ENCODE measurements at places on chromosomes 3 and 15.

- DNase-seq, result peak; percentile 59
These were observed 692 bp upstream of the C15orf39 start for GRCh38 chr15:75200765-75201615.

DNA sequence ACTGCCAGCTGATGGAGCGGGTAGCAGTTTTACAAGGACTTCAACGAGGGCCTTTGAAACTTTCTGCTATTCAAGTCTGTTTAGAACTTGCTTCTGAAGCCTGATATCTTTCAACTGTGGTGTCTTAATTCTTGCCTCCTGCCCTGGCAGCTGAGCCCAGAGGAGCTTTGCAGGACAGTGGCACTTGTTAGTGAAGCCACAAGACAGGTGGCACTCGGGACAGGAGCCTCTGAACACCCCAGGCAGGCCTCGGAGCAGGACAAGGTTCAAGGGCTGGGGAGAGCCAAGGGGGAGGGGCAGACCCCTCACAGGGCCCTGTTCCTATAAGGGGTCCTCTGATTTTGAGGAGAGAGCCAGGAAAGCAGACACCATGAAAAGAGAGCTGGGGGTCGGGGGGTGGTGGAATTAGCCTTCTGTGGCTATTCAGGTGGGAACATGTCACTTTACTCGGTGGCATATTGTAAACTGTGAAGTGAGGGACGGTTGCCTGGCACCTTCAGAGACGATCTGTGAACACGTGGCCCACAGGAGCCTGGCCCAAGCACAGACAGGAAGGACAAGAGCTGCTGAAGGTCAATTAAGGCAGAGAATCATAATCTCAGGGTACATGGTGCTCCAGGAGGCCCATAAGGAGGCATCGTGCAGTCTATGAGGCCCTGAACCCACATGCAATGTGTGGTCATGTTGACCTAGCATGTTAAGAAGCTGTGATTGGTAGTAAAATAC is 30.1 kb upstream of the KY start:
- no peak for DNase-seq

DNA sequence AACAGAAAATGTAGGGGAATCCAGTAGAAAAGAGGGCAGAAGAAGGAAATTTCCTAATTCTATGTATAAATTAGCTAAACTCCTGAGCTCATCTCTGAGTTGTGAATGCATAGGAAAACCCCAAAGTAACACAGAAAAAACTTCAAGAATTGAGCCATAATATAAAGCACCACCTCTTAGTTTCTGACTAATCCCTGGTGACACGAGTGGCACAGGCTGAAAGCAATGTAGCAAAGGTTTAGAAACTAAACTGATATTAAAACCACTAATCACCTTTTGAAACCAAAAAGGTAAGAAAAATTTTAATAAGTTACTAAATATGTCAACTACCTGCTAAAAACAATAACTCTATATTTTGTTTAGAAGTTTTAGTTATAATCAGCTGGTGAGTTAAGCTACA is 255.6 kb upstream of the NECTIN3 start:
- no peak for DNase-seq

DNA sequence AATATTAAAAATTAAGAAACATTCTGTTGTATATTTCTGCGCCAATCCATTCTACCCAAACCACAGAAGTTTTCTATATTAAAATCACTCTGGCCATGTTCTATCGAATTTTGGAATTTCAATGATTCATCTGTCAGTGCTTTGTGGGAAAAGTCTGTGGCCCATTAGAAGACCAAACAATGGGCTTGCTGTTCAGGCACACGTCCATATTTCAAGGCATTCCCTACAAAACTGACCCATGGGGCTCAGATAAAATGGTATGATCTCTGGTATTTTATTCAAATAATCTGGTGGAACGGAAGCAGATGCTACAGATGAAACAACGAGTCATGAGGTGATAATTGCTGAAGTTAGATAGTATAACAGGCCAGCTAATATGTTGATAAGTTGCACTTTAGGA is 12.4 kb downstream of the NPHP3 start:
- DNase-seq, result no peak

GRCh38 chr3:153000325-153000724 is 161.7 kb upstream of the RAP2B start:
- no peak for DNase-seq

GRCh38 chr15:42190370-42190769 is 17.7 kb downstream of the VPS39 start:
- no peak for DNase-seq

DNA sequence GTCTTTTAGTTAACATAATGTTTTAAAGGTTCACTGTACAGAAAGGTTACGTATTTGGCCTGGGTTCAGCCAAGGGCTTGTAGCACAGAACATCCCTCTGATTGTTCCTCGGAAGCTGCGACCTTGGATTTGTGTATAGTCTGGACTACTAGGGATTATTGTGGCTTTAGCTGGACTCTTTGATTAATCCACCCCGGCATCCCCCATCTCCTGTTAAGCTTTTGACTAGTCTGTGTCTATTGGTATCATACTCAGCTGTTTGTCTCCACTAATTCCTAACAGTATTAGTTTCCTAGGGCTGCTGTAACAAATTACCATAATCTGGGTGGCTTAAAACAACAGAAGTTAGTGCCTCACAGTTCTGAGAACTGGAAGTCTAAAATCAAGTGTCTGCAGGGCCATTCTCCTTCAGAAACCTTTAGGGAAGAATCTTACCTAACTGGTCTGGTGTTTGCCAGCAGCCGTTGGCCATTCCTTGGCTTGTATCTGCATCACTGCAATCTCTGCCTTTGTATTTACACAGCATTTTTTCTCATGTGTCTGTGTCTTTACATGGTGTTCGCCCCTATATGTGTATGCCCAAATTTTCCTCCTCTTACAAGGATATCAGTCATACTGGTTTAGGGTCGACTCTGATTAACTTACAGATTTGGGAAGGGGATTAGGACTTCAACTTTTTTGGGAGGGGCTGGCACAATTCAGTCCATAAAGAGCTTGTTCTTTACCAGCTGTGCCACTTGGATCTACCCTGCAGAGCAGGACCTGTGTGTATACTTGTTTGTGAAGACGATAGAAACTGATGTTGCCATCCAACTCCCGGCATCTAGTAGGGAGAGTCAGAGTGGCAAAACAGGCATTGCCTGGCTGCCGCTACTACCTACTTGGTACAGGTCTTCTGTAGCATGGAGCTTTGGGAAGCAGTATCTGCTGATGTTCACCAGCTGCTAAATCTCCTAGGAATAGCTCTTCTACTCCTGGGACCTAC is 117.8 kb downstream of the UBE2E2 start:
- no peak for DNase-seq

- no peak for DNase-seq
These were observed 24.5 kb downstream of the HHLA2 start for GRCh38 chr3:108320746-108321350.

DNA sequence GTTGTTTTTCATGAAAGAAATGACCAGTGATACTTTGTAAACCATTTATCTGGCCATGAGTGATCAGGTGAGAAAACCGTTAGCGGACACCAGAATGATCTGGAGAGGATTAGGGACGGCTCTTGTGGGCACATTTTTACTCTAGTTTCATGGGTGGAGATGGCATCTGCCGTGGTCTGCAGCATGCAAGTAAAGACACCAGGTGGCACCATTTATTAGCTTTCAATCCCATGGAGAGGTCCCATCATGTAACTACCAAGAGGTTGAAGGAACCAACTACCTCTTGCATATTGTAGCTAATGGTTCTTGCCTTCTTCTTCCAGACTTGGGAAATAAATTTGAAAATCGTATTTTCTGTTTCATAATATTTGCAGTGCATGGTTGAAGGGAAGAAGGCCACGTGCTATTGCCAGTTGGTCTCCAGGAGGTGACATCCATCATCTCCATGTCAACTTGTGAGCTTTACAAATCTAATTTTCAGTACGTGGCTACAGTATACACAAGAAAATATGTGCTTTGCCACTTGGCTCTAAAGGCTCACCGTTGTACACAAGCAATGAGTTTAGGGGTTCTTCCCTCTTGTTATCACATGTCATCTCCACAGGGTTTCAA is 1.5 kb upstream of the MAPKBP1 start:
- peak; percentile 79 for DNase-seq

DNA sequence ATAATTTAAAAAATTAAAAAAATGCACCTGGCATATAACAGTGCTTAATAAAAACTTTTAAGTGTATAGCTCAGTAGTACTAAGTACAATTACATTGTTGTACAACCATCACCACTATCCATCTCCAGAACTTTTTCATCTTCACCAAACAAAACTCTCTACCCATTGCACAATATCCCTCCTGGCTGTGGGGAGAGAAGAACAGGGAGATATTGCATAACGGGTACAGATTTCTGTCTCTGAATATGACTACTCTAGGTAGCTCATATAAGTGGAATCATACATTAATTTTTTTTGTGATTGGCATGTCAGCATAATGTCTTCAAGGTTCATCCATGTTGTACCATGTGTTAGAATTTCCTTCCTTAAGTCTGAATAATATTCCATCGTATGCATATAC is 91.0 kb upstream of the PLAAT1 start:
- no peak for DNase-seq

GRCh38 chr3:183478501-183478900 is 50.1 kb upstream of the MCF2L2 start:
- no peak for DNase-seq

DNA sequence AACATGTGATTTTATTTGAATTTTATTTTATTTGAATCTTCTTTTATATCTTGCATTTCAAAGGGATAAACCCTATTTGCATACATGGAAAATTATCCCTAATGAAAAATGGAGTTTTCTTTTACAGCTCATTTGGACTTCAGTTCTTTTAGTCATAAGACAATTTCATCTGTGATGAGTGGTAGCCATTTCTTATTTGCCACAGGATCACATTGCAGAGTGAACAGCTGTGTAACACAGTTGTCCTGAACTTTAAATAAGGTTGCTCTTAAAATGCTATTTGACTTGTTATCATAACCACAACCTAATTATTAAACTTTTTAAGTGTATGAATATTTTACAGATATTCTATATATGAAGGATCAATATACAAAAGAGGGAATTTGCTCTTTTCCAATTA is 221.7 kb upstream of the ROPN1 start:
- no peak for DNase-seq

DNA sequence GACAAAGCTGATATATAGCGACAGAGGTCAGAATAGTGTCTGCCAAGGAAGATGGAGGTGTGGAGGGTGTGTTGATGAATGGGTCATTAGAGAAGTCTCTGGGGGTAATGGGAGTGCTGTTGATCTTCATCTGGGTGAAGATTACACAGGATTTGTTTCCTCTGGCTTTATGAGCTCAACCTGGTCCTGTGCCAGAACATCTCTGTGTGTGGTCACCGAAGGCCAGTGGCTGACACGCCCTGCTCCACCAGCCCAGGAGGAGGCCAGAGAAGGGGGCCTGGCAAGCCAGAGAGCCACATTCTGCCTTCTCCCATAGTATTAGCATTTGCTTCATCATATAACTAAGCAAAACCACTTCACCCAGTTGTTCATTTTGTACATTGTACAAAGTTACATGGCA is 121.1 kb downstream of the ZNF621 start:
- DNase-seq, result no peak

DNA sequence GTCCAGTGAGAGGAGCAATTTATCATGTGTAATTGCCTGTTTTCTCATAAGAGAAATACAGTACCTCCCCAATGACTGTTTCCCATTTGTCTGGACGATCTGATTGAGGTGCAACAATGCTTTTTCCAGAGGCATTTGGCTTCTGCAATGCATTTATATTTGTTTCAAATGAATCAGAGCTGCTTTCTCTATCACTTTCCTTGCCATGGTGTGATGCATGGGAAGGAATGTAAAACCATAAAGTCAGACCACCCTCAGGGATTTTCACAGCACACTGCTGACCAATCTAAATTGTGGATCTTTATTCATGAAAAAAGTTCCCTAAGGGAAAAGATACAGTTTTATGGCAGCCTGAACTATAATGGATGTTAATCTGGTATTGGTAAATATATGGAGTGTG is 333.0 kb downstream of the ZNF385D start:
- no peak for DNase-seq

DNA sequence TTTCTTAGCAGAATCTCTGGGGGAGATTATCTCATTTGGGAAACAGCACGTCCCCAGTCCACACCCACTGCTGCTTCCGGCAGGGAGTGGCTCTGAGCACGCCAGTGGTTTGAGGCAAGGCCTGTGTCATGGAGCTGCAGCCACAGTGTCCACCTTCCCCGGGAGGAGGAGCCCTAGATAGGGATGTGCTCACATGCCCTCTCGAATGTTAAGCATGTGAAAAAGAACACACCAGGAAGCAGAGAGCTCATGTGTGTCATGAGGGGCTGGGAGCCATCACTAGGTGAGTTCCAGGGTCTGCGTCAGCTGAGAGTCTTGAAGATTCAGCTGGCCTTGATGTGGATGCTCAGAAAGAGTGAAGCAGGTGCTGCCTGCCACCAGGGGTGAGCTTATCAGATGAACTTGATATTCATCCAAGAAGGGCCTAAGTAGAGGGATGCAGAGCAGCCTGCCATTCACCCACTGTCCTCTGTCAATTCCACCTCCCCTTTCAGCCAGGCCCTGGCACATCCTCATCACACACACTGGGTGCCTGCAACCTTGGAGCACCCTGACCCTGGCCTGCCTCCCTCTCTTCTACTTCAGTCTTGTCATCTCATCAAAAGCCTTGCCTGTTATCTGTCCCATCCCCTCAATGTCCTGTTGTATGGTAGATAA is 16.3 kb downstream of the ITGA11 start:
- no peak for DNase-seq

DNA sequence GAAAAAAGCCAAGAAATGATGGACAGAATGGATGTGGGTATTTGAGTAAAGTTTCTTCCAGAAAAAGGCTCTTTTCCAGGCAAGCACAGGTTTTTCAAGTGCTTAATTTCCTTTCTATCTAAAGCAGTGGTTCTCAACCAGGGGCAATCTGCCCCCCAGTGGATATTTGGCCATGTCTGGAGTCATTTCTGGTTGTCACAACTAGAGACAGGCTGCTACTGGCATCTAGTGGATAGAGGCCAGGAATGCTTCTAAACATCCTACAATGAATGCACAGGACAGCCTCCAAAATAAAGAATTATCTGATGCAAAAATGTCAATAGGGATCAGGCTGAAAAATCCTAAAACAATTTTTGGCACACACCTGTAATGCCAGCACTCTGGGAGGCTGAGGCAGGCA is 23.9 kb downstream of the SEC22C start:
- DNase-seq, result no peak

DNA sequence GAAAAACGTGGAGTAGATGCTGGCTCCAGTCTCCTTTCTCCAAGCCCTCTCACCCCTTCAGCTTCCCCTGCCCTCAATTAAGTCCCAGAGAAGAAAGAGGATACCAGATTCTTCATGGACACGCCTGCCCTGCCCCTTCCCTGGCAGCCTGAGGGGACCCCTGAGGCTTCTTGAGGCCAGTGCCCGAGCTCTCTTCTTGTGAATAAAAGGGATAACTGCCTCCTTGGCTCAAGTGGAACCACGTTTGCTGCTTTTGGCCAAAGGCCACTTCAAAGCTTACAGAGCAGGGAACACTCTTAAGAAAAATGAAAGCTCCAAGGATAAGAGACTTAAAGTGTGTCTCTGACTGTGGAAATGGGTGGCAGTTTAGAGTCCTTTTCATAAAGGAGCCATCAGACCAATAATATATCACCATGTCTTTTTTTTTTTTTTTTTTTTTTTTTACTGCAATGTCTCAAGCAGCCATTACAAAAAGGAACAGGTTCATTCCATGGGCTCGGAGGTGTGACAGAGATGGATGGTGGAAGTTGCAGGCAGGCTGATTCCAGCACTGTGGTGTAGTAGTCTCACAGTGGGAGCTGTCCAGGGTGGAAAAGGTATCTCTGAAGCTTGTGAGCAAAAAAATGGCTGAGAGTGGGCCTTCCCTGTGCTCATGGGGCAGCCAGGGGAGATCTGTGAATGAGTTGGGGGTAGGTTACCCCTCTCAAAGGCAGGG is 108.8 kb downstream of the SEMA5B start:
- DNase-seq, result no peak

Measured in LoVo (cell line).